CD4-positive, alpha-beta T cell treated with Interleukin-4 for 1 hour (primary cell): ENCODE measurements at places on chromosomes 2 and 18.

DNA sequence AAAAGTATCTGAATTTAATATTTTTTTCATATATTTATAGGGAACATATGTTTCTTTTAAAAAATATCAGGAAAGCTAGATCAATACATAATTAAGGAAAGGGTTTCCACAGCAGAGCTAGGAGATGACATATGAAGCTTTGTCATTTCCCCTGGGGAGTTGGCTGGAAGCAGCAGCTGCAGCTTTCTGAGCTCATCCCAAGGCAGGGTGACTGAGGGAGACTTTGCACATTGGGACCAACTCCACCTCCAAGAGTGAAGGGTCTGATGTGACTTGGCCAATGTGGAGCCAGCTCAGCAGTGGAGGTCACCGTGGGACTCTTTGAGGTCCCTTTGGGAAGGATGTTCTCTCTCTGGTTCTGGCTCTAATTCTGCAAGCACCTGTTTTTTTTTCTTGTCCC is 315.1 kb downstream of the RDH14 start:
- no peak for DNase-seq

DNA sequence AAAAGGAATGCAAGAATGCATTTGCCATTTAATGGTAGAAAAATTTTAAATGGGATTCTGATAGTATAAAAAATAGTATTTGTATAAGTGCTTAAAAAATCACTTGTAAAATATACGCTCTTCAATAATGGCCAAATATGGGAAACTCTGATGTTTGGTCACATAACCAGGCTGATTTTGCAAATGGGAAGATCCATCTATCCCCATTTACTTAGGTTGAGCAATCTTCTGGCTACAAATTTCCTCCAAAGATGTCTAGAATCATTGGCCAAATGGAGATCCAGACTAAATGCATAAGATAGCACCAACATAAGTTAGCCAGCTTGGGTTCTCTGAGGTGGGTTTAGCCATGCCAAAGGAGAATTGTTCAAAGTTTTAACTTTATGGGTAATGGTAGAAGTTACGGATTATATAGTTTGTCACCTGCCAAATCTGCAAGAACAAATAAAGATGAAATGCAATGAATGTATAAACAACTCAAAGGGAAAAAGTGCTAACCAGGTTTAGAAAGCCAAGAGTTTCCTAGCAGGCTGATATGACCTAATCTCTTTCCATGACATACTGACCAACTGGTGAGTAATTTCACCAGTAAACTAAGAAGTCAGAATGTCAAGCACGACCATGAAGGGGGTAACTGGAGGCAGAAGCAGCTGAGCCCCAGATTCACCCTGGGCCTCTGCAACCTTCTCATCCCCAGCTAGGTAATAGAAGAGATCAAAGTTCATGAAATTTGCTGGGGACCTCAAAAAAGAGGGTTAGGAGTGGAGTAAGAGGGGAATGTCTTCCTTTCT is 10.0 kb downstream of the RHOB start:
- no peak for DNase-seq

GRCh38 chr18:74068296-74068695 is 79.3 kb downstream of the FBXO15 start:
- DNase-seq, result no peak

DNA sequence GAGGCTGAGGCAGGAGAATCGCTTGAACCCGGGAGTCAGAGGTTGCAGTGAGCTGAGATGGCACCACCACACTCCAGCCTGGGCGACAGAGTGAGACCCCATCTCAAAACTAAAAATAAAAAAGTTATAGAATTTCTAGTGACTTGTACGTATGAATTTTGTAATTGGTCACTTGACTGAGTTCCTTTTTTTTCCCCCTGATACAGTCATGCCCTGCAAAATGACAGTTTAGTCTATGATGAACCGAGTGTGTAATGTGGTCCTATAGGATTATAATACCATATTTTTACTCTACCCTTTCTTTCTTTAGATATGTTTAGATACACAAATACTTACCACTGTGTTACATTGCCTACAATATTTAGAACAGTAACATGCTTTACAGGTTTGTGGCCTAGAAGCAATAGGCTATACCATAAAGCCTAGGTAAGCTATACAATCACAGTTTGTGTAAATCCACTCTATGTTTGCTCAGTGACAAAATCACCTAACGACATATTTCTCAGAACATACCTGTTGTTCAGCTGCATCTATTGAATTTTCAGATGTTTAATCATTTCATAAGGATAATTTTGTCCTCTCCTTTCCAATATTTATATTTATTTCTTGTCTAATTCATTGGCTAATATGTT is 25.4 kb downstream of the SOCS6 start:
- no peak for DNase-seq

- no peak for DNase-seq
These were observed 20.0 kb upstream of the SIX2 start for GRCh38 chr2:45029215-45029614.

DNA sequence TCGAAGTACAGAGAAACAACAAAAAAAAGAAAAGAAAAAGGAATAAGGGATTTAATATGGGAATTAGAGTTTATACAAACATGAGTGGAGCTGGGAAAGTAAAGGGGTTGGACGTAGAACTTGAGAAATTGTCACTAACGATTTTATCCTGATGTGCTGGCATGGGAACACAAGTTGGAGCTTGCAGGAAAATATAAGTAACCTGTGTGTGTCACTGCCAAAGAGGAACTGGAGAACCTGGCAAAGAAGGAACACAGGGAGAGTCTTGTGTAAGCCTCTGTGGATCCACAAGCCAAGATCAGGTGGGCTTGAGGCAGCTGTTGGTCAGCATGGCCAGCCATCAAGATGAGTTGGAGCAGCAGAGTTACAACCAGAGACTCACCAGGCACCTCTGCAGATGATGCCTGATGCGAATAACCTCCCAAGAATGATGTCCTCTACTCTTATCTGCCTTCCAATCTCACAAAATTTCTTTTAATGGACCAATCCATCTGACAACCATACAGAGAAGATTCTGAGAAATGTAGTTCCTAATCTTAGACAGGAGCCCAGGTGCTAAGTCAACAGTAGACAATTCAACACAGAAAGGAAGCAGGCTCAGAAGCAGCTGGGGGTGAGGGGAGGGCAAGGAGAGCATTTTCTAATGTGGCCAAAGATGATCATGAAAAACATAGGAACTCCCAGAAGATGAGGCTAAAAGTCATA is 77.0 kb upstream of the SPOPL start:
- DNase-seq, result no peak

- DNase-seq, result no peak
These were observed 105.3 kb upstream of the BCL2L11 start for GRCh38 chr2:111015283-111015995.
